ENCODE measurements at places on chromosomes 7 and 10.

GRCh38 chr10:112967200-112967599 is 17.2 kb downstream of the TCF7L2 start:
- DNase-seq = no peak

DNA sequence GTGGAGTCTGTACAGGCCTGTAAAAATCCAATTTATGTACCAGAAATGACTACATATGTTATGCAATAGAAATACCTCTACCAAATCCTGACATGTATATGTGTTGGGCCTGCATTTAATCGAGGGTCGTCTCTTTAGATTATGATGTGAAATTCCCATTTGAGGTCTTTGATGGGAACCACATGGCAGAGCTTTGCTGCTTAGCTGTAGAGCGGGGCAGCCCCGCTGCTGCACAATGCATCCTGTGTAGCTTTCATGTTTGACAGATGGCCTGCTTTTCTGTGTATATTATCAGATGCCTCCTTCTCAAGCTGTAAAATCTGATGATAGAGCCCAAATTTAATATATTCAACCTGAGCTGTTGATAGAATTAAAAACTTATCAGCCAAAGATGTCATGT is 65.8 kb downstream of the RAB18 start:
- DNase-seq = no peak

DNA sequence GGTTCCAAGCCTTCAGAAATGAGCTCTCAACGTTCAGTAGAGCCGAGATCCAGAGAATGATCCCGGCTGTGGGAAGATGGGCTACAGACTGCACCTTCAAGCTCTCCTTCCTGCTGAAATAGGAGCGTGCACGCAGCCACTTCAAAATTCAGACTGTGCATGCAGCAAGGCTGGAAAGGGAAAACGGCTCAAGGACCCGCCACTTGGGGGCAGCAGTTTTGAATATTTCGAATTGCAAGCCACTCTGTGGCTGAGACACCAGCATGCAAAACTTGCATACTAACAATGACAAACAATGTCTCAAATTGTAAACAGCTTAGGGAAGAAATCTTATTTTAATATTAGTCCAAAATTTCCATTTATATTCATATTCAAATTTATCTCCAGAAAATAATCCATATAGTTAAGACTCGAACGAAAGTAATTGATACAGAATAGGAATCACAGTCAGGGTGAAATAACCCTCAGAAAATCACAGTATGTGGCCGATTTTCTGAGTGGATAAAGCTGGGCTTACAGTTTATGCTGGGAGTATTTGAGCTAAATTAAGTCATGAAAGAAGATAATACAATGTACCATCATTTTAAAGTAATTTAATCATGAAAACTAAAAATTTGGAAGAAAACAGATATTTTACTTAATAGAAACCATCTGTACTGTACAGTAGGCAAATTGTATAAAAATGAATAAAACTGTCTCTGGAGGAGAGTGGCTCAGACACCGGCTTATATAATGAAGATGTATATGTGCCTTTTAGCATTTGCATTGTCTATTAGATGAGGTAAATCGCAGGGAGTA is 137.9 kb upstream of the MKI67 start:
- no peak for DNase-seq

DNA sequence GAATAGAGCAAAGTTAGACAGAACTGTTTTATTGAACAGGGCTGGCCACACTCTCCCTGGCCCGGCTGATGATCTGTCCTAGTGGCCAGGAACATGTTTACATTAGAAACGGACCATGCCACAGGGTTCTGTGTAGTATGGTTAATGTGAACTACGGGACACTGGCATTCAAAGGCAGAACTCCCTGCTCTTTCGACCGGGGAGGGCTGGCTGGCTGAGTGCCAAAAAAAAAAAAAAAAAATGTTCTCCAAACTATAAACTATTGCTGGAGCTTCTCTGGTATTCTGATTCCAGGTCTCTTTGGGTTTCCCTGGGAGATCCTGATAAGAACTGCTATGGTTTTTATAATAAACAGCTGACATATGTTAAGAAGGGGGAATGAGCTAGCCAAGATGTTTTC is 1262.6 kb upstream of the SORCS1 start:
- DNase-seq = peak; percentile 7
